ENCODE measurements at places on chromosomes 6 and 20. TPM values are rescaled to one million over a fixed set of nuclear protein-coding genes. Genes with fewer than 3 reads are reported as not detected.

The ZC2HC1B gene
- not detected for total RNA-seq

DNA sequence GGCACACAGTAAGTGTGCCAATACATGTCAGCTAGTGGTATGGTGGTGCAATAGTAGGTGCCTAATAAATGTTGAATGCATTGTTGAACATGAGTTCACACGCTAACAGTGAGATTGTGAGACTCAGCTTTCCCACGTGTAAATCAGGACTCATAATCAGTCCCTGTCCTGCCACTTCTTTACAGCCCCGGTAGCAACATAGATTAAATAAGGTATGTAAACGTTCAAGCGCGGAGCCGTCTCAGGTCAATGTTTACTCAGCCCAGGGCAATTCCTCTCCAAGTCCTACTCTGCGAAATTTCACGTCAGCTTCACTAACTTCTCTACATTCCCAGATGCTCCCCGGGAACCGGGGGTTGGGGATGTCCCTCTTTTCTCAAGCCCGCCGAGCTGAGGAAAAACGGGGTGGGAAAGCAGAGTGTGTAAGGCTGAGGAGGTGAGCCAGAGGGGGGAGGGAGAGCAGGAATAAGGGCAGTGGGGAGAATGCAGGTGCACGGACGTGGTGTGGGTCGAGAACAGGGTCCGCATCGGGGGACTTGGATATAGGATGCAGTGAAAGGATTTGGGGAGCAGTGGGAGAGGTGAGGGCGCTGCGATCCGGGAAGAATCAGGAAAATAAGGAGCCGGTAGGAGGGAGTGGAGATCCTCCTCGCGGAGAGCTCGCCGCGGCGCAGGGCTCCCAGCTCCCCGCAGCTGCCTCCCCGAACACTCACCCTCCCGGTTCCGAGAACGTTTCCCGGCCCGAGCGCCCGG lies 544 bp upstream of the TP53INP2 start:
- peak overlapping the region; percentile 82 for H3K4me3 ChIP-seq
- peak; percentile 22 for DNase-seq
- peaks cover 21% of the 10 kb centered on the region for H3K4me1 ChIP-seq
- peak overlapping the region; percentile 56 for H3K27ac ChIP-seq
- peaks cover 10% of the 10 kb centered on the region for H3K27me3 ChIP-seq

DNA sequence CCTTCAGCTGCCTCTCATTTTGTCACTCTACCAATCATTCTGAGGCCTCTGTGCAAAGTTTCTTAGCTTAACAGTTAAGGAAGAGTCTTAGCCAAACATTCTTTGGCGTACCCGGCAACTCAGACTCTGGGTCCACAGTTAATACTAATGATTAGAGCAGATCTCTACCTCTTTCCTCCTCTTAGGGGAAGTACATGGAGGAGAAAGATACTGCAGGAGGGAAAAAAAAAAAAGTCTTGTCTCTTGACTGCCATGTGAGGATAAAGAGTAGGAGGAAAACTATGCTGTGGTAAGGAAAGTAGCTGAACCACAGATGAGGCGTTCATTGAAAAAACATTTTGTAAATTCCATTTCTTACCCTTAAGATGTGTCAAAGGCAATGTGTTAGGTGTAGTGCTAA lies 44.0 kb upstream of the MARCKS start:
- H3K4me3 ChIP-seq = no peak overlapping the region
- H3K36me3 ChIP-seq = no peaks in the 10 kb centered on the region
- DNase-seq = no peak
- H3K27me3 ChIP-seq = peaks cover 1% of the 10 kb centered on the region
- no peak overlapping the region for H3K27ac ChIP-seq
- peaks cover 4% of the 10 kb centered on the region for H3K4me1 ChIP-seq

The KCNQ5 gene
- total RNA-seq = 5.5 TPM

DNA sequence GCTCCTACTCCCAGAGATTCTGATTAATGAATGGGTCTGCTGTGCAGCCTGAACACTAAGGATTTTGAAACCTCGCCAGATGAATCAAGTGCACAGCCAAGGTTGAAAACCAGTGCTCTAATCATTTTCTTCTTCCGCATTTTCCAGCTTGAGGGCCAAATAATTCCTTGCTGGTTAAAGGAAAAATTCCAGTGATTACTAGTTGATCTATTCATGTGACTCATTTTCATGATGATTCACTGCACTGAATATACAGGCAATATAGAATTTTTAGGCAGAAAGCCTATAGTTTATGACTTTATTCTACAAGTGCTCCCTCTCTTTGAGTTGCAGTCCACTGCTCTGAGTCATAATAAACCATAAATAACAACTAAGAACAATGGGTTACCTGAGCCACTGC lies 80.6 kb upstream of the PROKR2 start:
- H3K27ac ChIP-seq = no peak overlapping the region
- no peaks in the 10 kb centered on the region for H3K4me1 ChIP-seq
- H3K4me3 ChIP-seq = no peak overlapping the region
- H3K27me3 ChIP-seq = peaks cover 7% of the 10 kb centered on the region
- no peaks in the 10 kb centered on the region for H3K36me3 ChIP-seq

- peaks cover 3% of the 10 kb centered on the region for H3K4me1 ChIP-seq
- H3K36me3 ChIP-seq = peaks cover 5% of the 10 kb centered on the region
- no peak overlapping the region for H3K27ac ChIP-seq
- no peak overlapping the region for H3K4me3 ChIP-seq
- no peaks in the 10 kb centered on the region for H3K27me3 ChIP-seq
Measured at GRCh38 chr20:50837532-50838321, 42.9 kb downstream of the BCAS4 start.

The GSS gene
- total RNA-seq = 58.7 TPM

GRCh38 chr20:33551778-33552177 lies 61.9 kb downstream of the CBFA2T2 start:
- no peak for DNase-seq
- H3K27me3 ChIP-seq = no peaks in the 10 kb centered on the region
- H3K4me3 ChIP-seq = no peak overlapping the region
- peaks cover 9% of the 10 kb centered on the region for H3K36me3 ChIP-seq
- peaks cover 30% of the 10 kb centered on the region for H3K4me1 ChIP-seq
- no peak overlapping the region for H3K27ac ChIP-seq

DNA sequence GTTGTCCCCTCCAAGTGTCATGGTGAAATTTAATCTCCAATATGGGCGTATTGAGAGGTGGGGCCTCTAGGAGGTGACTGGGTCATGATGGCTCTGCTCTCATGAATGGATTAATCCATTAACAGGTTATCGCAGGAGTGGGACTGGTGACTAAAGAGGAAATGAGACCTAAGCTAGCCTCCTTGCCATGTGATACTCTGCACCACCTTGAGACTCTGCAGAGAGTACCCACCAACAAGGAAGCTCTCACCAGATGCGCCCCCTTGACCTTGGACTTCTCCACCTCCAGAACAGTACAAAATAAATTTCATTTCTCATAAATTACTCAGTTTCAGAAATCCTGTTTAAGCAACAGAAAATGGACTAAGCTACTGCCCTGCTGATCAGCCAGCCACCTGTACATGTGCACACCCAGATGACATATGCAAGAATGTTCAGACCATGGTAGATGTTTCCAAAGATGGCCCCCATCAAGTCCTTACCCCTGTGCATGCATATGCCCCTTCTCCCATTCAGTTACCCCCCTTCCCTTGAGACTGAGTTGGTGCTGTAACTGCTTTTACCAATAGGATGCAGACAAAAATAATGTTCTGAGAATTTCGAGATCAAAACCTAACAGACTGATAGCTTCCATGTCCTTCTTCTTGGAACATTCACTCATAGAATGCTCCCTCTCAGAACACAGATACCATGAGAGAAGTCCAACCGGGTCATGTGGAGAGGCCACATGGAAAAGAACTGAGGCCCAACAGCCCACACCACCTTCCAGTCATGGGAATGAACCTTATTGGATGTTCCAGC lies 28.4 kb downstream of the MAP3K5 start:
- H3K27ac ChIP-seq = peak overlapping the region; percentile 72
- DNase-seq = no peak
- no peak overlapping the region for H3K4me3 ChIP-seq
- H3K4me1 ChIP-seq = peaks cover 71% of the 10 kb centered on the region
- no peaks in the 10 kb centered on the region for H3K27me3 ChIP-seq

All from activated CD4-positive, alpha-beta T cell treated with anti-CD3 and anti-CD28 coated beads for 36 hours (primary cell).